ENCODE measurements at places on chromosomes 7 and 10. TPM values are rescaled to one million over a fixed set of nuclear protein-coding genes. Genes with fewer than 3 reads are reported as not detected.
A peak's percentile ranks its signal among the peaks of the same experiment; 100 is the strongest.

- no peak overlapping the region for H3K27ac ChIP-seq
- peak; percentile 59 for DNase-seq
- H3K4me3 ChIP-seq, result no peak overlapping the region
- H3K4me1 ChIP-seq, result peaks cover 41% of the 10 kb centered on the region
- no peaks in the 10 kb centered on the region for H3K36me3 ChIP-seq
- no peaks in the 10 kb centered on the region for H3K27me3 ChIP-seq
Measured at GRCh38 chr10:86946213-86947155, 10.9 kb downstream of the MMRN2 start.

GRCh38 chr7:150345012-150345411 is 3.6 kb upstream of the RARRES2 start:
- no peak overlapping the region for H3K27ac ChIP-seq
- no peaks in the 10 kb centered on the region for H3K36me3 ChIP-seq
- H3K27me3 ChIP-seq, result no peaks in the 10 kb centered on the region
- no peak for DNase-seq

GRCh38 chr7:116122972-116123595 is 87.3 kb upstream of the TES start:
- H3K36me3 ChIP-seq, result no peaks in the 10 kb centered on the region
- no peaks in the 10 kb centered on the region for H3K27me3 ChIP-seq
- no peak overlapping the region for H3K27ac ChIP-seq
- H3K4me3 ChIP-seq, result no peak overlapping the region
- no peak for DNase-seq

DNA sequence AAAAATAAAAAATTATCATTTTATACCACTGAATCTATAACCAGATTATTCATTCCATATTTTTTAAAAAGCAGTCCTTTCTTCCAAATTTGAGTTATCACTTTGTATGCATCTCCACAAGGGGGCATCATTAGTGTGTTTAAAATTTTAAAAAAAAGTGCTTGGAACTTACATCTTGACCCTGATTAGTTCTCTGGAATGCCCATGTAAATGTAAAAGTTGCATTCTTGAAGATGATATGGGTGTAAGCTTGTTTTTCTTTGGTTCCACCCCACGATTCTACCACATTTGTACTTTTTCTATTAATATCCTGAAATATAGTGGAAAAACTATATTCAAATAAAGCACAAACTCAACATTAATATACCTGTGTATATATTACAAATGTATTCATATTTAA is 144.9 kb downstream of the ELAPOR2 start:
- H3K27ac ChIP-seq, result no peak overlapping the region
- no peaks in the 10 kb centered on the region for H3K36me3 ChIP-seq
- H3K4me1 ChIP-seq, result no peaks in the 10 kb centered on the region
- no peak overlapping the region for H3K4me3 ChIP-seq

The HMX2 gene
- not detected for total RNA-seq

The HOXA5 gene
- total RNA-seq, result 0.24 TPM

The BHLHA15 gene
- 0.83 TPM for total RNA-seq

The OR2A1 gene
- 0.28 TPM for total RNA-seq

The CALML3 gene
- not detected for total RNA-seq

The CDK14 gene
- total RNA-seq, result 21.5 TPM

All from right atrium auricular region (tissue), 2 donors.